ENCODE measurements at places on chromosomes 7 and 10. TPM values are rescaled to one million over a fixed set of nuclear protein-coding genes. Genes with fewer than 3 reads are reported as not detected.
A peak's percentile ranks its signal among the peaks of the same experiment; 100 is the strongest.

The RABGEF1 gene
- total RNA-seq, result 19.3 TPM

GRCh38 chr7:140055833-140056232, 6.9 kb downstream of the PARP12 start:
- H3K36me3 ChIP-seq, result peaks cover 14% of the 10 kb centered on the region
- H3K27ac ChIP-seq, result no peak overlapping the region
- DNase-seq, result no peak
- H3K4me3 ChIP-seq, result no peak overlapping the region
- peaks cover 43% of the 10 kb centered on the region for H3K4me1 ChIP-seq
- H3K27me3 ChIP-seq, result no peaks in the 10 kb centered on the region

DNA sequence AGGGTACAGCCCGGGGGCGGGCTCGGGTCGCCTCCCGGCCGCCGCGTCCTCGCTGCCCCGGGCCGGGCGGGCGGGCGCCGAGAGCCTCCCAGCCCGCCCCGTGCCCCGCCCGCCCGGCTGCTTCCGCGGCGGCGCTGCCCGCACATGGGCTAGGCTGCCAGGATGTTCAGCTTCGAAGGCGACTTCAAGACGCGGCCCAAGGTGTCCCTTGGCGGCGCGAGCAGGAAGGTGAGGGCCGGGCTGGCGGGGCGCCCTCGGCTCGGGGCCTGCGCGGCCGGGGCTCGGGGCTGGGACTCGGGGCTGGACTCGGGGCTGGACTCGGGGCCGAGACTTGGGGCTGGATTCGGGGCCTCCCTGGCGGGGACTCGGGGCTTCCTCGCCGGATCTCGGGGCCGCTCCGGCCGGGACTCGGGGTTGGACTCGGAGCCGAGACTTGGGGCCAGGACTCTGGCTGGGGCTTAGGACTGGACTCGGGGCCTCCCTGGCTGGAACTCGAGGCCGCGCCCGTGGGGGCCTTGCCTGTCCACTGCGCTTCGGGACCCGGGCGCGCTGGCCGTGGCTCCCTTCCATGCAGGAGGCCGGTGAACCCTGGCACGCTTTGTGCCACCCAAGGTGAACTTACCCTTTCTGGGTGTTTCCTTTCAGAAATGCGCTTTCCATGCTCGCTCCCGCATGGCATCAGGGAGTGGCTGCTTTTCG, 534 bp downstream of the UBE3C start:
- H3K36me3 ChIP-seq, result peaks cover 38% of the 10 kb centered on the region
- H3K27me3 ChIP-seq, result no peaks in the 10 kb centered on the region
- peak overlapping the region; percentile 82 for H3K27ac ChIP-seq
- peaks cover 48% of the 10 kb centered on the region for H3K4me1 ChIP-seq
- DNase-seq, result peak; percentile 71

DNA sequence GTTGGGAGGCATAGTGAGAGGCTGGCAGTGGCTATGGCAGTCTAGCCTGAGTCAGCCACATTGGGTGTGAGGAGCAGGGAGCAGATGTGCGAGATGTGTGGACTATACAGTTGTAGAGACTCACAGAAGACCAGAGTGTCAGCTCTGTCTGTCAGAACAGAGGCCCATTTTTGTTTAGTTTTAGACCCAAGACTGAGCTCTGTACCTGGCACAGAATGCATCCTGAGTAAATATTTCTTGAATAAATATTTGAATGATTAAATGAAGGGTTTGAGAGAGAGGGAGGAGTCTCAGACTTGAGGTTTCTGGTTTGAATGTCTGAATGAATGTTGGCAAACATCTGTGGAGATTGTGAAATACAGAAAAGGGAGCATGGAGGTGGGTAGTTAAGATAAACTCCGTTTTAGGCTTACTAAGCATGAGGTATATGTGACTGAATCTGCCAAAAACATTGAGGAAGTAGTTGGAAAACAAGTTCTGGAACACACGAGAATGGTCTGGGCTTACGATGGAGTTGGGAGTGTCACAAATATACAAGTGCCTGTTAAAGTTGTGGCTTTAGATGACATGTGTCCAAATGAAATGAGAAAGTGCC, 3.6 kb downstream of the SEC23IP start:
- DNase-seq, result no peak
- H3K4me3 ChIP-seq, result no peak overlapping the region
- peaks cover 20% of the 10 kb centered on the region for H3K36me3 ChIP-seq

The HOGA1 gene
- not detected for total RNA-seq

GRCh38 chr10:77603534-77603927, 34.1 kb downstream of the KCNMA1 start:
- no peak overlapping the region for H3K27ac ChIP-seq
- H3K36me3 ChIP-seq, result no peaks in the 10 kb centered on the region
- no peaks in the 10 kb centered on the region for H3K27me3 ChIP-seq
- DNase-seq, result no peak

The NEBL gene
- total RNA-seq, result 0.04 TPM

DNA sequence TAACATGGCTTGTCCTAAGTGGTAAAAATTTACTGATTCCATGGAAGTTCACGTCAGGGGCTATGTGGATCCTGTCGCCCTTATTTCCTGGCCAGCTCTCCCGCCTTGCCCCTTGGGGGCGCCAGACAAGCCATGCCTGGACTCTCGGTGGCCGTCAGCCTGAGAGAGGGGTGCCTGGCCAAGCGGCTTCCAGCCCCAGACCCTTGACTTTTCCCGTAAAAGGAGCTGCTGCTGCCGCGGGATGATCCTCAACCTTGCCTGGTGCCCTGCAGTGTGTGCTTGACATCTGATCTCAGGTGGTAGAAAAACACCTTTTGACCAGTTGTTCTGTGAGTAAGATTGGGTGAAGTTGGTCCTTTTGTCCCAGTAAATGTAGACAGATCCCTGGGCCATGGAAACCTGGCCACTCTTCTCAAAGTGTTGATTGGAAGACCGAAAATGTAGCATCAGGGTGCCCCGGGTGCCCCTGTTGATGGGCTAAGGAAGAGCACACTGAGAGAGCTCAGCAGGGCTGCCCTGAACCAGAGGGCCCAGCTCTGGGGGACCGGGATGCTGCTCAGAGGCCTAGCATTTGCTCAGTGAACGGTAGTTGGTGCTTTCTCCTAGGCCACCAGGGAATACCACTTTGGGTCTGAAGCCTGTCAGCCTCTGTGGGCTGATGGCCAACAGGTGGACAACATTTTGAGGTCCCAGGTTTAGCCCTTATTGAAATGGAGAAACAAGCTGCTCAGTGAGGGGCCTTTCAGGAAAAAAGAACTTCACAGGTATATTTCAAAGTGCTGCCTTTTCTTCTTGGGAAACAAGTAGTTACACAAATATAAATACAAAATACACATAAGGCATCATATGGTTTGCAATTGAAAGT, 162.5 kb downstream of the LRMDA start:
- no peaks in the 10 kb centered on the region for H3K4me1 ChIP-seq
- no peak overlapping the region for H3K4me3 ChIP-seq
- peaks cover 9% of the 10 kb centered on the region for H3K27me3 ChIP-seq
- no peaks in the 10 kb centered on the region for H3K36me3 ChIP-seq
- H3K27ac ChIP-seq, result no peak overlapping the region
- DNase-seq, result no peak

The CLDN3 gene
- not detected for total RNA-seq

DNA sequence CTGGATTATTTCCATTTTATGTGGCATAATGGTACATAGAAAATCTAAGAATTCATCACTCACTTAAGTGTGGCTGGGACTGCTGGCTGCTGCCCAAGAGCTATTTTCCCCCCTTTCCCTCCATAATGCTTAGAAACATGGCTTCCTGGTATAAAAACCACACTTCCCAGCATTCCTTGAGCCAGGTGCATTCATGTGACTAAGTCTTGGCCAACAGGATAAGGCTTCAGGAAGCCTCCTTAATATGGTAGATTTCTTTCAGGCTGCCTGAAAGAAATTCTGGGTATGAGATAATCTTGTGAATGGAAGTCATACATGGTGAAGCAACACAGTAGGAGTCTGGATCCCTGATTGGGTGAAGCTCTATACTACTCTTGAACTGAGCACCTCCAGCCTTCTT, 178.0 kb downstream of the JAZF1 start:
- no peak for DNase-seq
- H3K4me3 ChIP-seq, result no peak overlapping the region

The KLF14 gene
- not detected for total RNA-seq

The PDE6C gene
- not detected for total RNA-seq
